ENCODE measurements at places on chromosomes 5 and 9.

DNA sequence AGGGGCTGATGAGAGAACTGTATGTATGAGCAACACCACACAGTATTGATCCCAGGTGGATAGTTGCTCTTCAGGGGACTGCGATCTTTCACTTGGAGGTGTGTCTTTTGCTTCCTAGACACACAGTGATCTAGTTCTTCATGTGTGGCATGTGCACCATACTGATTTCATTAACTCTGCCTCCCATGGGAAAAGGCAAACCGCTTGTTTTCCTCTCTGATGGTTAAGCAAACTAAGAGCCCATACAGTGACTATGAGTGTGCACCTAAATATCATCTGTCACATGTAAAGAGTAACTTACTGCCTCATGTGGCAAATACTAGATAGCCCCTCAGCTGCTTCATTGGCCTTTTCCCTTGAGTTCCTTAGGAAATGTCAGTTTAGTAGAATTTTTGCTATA lies 147.3 kb downstream of the TLE4 start:
- no peak for DNase-seq

DNA sequence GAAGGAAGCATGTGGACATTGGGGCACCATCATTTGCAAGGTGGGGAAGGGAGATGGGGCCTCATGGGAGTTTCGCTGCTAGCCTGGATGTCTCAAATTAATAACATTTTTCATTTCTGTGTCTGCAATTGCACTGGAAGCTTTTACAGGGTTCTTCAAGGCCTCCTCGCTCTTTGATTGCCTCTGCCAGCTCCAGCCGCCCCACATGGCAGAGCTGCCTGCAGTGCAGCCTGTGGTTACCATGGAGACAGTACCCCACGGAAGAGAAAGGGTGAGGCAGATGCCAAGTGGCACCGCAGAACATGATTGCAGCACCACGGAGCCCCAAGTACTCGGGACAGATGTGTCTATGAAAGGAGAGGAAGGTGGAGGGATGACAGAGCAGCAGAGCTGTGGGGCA lies 25.4 kb downstream of the CTNND2 start:
- DNase-seq: no peak

DNA sequence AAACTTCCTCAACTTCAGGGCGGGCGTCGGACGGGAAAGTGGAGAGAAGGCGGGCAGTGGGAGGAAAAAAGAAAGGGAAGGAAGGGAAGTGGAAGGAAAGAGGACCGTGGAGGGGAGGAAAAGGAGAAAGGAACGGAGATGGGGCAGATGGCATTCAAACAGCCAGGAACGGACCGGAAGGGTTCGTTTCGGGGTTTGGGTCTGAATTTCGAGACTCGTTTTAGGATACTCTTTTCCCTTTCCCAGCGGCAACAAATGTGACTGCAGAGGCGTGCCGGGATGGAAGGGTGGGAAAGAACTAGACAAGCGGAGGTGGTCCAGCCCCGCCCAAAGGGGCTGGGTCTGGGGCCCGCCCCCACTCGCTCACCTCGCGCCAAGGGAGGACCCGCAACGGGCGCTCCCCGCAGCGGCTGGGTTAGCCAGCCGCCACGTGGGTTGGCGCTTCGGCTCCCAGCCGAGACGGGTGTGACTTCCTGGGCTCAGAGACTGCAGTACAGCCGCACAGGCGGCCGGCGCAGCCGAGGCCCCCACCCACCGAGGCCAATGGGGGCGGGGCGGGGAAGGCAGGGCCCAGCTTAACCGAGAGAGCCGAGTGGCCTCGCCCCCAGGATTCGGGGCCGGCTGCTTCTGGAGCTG lies 2.7 kb downstream of the VCAN start:
- peak; percentile 88 for DNase-seq

GRCh38 chr5:142474431-142475094 lies 149.7 kb upstream of the SPRY4 start:
- no peak for DNase-seq

DNA sequence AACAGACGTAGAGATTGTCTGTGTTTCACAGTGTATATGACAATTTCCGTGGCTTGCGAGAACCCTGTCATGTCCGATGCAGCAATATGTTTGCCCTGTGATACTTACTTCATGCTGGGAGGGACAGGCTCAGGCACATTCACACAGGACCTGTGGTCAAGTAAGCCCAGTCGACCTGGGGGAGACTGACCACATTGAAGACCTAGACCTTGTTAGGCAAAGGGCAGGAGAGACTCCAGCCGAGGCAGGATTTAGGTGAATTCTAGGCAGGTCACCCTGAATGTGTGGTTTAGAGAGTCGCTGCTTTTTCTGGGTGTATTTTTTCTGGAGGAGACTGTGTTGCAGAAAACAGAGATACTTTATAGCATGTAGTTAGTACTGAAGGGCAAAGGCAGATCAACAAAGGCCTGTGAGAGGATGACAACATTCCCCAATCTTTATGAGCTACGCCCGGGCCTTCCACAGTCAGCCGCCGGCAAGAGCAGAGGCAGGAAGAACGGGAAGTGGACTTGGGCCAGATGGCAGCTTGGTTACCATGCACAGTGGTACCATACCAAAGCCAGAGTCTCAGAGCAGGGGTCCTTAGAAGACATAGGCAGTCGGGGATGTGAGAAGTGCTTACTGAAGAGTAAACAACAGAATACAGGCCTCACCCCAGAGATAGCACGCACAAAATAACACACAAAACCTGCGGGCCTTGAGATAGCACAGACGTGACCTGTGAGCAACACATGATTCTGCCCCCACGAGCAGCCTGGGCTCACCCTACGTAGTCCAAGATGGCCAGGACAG lies 220.7 kb downstream of the CACNA1B start:
- no peak for DNase-seq

DNA sequence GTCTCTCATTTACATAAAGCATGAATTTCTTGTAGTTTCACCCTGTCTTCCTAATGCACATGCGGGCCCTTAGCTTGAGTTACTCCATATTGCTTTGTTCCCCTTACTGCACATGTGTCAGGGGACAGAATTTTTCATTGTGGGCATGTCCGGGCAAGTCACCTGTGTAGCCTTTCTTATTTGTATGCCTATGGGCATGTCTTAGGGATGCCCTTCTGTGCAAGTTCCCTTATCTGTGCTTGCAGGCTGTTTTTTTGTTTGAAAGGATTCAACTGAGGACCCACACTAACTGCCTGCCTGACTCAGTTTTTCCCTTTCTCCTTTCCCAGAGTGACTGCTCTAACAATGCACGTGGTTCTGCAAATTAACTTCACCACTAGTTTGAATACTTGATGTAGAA lies 161.7 kb downstream of the YTHDC2 start:
- no peak for DNase-seq

GRCh38 chr5:35987776-35988175 lies 3.4 kb downstream of the UGT3A1 start:
- no peak for DNase-seq

- DNase-seq: no peak
Measured at GRCh38 chr5:106833517-106833916, 837.2 kb downstream of the EFNA5 start.

DNA sequence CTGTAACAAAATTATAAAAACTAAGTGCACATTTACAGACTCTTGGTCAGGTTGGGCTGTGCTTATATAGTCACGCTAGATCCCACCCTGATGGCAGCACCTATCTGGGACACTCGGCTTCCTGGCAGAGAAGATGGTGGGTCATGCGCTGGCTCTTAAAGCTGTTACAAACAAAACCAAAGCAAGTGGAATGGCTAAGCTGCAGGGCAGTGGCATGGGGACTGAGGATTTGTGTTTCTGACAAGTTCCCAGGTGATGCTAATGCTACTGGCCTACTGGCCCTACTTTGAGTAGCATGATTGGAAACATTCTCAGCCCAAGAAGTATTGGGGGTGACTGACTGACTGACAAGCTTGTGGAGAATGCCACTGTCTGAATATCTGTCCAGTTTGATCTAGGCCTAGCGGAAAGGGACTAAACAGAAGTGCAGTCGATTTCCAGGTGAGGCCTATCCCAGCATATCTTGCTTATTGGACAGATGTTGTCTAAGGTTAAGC lies 8.3 kb downstream of the BTF3 start:
- DNase-seq: no peak

GRCh38 chr5:154190595-154191304 lies at the start of gene GALNT10:
TSS of gene GALNT10 (plus strand) at chr5:154190733. CDS start at chr5:154190867, 134 bp downstream.
- peak; percentile 86 for DNase-seq

GRCh38 chr5:109566361-109566760 lies 123.4 kb upstream of the MAN2A1 start:
- DNase-seq: no peak

DNA sequence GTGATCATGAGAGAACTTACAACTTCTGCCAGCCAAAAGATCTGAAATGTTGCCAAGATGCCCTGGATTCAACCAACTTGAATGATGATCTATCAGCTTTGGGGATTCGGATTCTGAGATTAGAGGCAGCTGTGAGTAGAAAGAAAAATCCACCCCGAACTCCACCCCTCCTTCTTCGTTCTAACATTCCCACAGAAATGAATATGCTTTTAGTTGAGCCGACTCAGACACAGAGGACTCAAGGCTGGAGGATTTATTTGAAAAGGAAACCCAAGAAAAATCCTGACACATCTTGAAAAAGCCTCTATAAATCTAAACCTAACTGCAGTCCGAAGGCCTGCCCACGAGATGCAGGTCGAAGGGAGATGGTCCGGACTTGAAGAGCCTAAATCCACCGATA lies 275.0 kb downstream of the GAS1 start:
- DNase-seq: no peak

DNA sequence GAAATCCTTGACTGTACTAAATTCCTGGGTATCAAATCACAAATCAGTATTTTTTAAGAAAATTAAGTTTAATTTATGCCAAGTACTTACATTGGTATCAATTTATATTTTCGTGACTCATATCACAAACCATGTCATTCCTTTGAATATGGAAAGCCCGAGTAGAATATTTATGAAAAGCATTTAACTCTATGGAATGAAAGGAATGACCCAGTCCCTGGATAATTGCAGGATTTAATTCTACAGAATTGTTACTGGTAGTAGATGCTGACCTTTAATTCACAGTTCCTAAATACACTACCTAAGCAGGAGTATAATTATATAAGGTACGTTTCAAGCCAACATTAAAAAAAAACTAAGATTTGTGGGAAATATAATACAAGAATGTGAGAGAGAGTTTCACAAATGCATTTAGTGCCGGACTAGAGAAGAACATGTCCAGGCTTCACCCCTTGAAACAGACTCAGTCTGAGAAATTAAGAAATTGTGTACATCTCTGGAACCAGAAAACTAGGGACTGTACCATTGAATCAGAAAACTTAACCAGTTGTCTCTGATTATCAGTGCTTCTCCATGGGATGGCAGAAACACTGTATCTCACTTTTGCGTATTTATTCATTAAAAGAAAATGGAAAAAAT lies 28.5 kb upstream of the PLPPR1 start:
- no peak for DNase-seq

- no peak for DNase-seq
Measured at GRCh38 chr9:117412841-117413240, 2.0 kb downstream of the ASTN2 start.

GRCh38 chr5:35046774-35047173 lies 975 bp downstream of the AGXT2 start:
- no peak for DNase-seq

DNA sequence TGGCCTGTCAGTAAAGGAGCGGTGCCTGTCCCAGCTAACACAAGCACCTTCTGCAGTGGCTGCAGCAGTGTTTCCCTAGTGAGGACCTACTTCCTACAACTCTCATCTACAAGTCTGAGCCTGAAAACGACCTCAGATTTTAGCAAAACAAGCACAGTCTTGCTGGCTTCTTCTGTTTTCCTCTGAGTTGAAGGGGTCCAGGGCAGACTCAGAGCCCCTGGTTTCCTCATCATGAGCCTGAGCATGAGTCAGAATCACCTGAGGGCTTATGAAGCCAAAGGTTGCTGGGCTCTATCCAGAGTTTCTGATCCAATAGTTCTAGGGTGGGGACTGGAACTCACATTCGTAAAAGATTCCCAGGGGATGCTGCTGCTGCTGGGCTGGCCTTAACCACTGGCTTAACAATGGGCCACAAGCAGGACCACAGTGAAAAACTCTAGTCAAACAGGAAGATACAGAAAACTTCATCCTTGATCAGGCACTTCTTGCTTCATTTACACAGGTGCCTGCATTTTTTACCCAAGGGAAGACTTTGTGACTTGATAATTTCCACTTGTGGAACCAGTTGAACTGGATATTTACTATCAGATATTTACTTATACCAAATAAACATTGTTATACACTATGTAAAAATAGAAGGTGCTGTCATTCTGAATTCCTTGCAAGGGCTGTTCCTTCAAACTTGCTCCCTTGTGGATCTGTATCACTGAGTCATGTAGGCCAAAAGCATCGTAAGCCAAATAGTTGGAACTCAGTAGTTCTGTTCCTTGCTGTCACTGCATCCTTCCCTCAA lies 4.3 kb upstream of the ACER2 start:
- DNase-seq: no peak

- no peak for DNase-seq
Measured at GRCh38 chr5:33742181-33742580, 149.6 kb downstream of the ADAMTS12 start.

DNA sequence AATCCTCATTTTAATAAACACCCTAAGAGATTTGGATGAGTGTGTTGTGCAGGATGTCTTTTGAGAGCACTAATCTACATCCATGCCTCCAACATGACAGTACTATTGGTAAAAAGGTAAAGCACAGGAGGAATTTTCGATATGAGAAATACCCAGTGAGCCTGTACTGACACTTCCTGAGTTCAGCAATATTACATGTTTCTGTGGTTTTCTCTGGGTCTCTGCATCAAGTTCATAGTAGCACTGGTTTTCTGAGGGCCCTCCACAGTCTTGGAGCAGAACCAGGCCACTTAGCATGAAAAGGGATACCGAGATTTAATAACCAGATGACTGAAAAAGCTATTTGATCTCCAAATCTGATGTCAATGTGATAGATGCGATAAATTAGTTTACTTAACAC lies 524.1 kb downstream of the TMEM38B start:
- DNase-seq: no peak

- DNase-seq: no peak
Measured at GRCh38 chr9:33222031-33222430, 17.9 kb upstream of the SPINK4 start.

- DNase-seq: no peak
Measured at GRCh38 chr9:136700959-136701667, 11.3 kb upstream of the DIPK1B start.

- DNase-seq: no peak
Measured at GRCh38 chr9:133645021-133645765, 9.0 kb downstream of the DBH start.

- DNase-seq: no peak
Measured at GRCh38 chr9:77210116-77210515, 32.8 kb downstream of the VPS13A start.

Measured in muscle of back (tissue), 13 donors.